ENCODE measurements at places on chromosomes 1 and 21. TPM values are rescaled to one million over a fixed set of nuclear protein-coding genes. Genes with fewer than 3 reads are reported as not detected.

The SPOCD1 gene
- polyA plus RNA-seq, result 0.12 TPM

The KCNK2 gene
- 3.2 TPM for polyA plus RNA-seq

The ATP6V0B gene
- polyA plus RNA-seq, result 158 TPM

The SYNJ1 gene
- 14.3 TPM for polyA plus RNA-seq

The KCNA2 gene
- 0.36 TPM for polyA plus RNA-seq

The RNU1-1 gene
- 1.5 TPM for polyA plus RNA-seq

The IVL gene
- 0.09 TPM for polyA plus RNA-seq

The PRDM16 gene
- polyA plus RNA-seq, result 14.6 TPM

The SETD4 gene
- polyA plus RNA-seq, result 27.1 TPM

The HMCN1 gene
- 67.3 TPM for polyA plus RNA-seq

The FCRL6 gene
- 0.20 TPM for polyA plus RNA-seq

The KIF14 gene
- 7.9 TPM for polyA plus RNA-seq

The LCE1A gene
- polyA plus RNA-seq, result not detected

The KCNE2 gene
- 0.82 TPM for polyA plus RNA-seq

The TNFAIP8L2 gene
- polyA plus RNA-seq, result 1.3 TPM

The CYP4A11 gene
- polyA plus RNA-seq, result 38.8 TPM

Measured in renal cortex interstitium (tissue), 15 donors.